ENCODE measurements at places on chromosomes 2 and 18.

DNA sequence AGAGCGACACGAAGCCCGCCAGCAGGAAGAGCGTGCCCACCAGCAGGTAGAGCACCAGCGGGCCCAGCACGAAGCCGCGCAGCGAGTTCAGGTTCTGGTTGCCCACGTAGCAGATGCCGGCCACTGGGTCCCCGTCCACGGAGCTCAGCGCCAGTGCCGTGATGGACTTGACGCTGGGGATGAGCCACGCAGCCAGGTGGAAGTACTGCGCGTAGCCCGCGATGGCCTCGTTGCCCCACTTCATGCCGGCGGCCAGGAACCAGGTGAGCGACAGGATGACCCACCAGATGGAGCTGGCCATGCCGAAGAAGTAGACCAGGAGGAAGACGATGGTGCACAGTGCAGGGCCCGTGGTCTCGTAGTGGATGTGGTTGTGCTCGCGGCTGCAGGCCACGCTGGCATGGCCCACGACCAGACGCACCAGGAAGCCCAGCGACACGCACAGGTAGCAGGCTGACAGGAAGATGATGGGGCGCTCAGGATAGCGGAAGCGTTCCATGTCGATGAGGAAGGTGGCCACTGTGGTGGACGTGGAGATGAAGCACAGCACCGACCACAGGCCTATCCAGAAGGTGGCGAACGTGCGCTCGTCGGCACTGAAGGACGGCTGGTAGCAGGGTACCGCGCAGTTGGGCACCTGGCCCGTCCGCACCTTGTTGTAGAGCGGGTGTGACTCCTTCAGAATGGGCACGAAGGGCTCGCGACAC is 2.1 kb downstream of the FZD5 start:
- no peak for DNase-seq

DNA sequence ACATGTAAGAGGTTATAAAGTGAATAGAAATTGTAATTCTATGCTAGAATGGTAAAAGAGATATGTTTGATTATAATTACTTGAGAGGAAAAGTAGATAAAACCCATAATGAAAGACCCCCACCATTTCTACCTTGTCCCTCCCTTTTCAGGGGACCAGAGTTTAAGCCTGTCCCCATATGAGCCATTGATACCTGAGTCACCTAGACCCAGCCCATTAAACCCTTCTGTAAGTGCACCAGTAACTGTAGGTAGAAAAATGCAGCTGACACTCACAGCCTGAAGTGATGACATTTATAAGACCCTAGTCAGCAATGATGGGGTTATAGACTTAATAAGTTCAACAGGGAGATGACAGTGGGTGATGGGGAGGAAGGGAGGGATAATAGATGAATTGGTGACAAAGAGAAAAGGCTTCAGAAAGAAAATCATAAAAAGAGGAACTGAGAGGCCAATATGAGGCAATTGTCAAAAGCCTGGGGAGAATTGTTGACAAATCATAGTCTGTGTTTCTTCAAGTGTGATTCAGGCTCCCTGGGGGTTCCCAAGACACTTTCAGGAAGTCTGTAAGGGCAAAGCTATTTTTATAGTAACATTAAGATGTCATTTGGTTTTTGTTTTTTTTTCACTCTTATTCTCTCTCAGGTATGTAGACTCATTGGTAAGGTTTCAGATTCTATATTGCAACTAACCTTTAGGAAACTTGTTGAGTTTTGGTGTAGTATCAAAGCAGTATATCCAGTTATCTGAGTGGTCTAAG is 544.2 kb downstream of the SATB2 start:
- no peak for DNase-seq

DNA sequence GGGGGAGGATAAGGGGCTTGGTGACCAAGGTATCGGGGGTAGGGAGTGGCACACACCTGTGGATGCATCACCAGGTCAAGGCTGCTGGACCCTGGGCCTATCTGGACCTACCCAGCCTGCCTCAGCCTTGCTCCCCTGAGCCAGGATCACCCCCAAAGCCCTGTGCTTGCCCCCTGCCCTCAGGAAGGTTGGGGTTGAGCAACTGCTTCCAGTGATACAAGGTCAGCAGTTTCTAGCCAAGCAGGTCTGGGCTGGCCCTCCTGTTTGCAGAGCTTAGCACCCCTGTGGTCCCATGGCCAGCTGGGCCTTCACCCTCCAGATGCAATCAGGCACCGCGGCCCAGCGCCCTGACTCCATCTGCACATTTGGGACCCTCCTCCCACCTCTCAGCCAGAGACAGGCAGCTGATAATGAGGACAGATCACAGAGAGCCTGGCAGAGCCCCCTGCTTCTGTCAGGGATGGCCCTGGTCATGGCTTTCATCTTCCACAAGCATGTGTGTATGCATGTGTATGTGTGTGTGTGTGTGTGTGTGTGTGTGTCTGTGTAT is 154.6 kb downstream of the TFCP2L1 start:
- no peak for DNase-seq

GRCh38 chr2:16277117-16277516 is 336.8 kb downstream of the MYCN start:
- no peak for DNase-seq

DNA sequence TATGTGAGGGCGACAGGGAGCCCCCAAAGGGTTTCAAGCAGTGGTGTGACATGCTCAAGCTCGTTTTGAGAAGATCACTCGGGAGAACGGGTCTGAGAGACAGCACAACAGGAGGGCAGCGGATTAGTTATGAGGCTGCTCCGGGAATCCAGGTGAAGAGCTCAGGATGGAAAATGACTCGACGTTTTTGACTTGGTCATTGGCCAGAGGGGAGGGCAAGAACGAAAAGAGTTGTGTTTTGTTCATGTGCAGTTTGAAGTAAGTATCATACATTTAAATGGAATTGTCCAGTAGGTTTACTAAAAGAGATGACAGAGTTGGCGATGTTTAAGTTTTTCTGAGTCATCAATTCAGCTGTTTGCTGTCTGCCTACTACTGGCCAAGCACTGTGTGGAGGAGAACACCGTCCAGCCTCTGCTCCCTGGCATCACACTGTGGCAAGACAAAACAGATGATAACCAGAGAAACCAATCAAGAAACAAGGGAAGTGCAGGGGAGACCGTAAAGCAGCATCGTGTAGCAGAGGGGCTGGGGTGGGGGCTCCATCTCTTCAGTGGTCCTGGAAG is 25.3 kb upstream of the ANXA4 start:
- peak; percentile 70 for DNase-seq

- DNase-seq, result peak; percentile 92
These were observed 56.5 kb upstream of the CREB1 start for GRCh38 chr2:207473049-207473930.

- DNase-seq, result no peak
These were observed 86.8 kb downstream of the PRPF40A start for GRCh38 chr2:152630466-152630865.

DNA sequence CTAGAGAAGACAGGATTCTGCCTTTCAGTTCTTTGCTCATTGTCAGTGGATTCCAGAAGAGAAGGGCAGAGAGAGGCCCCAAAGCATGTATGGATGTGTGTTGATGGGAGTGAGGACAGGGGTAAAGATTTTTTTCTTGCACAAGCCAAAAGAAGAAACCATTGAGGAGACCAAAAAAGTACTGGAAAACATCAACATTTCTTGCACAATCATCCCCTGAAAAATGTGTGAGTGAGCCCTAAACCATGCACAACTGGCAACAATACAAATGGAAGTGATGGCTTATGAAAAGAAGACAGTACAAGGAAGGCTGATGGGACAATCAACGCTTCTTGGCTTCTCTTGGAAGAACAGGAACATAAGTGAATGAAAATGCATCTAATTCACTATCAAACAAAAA is 5.6 kb upstream of the SMAD7 start:
- peak; percentile 93 for DNase-seq

DNA sequence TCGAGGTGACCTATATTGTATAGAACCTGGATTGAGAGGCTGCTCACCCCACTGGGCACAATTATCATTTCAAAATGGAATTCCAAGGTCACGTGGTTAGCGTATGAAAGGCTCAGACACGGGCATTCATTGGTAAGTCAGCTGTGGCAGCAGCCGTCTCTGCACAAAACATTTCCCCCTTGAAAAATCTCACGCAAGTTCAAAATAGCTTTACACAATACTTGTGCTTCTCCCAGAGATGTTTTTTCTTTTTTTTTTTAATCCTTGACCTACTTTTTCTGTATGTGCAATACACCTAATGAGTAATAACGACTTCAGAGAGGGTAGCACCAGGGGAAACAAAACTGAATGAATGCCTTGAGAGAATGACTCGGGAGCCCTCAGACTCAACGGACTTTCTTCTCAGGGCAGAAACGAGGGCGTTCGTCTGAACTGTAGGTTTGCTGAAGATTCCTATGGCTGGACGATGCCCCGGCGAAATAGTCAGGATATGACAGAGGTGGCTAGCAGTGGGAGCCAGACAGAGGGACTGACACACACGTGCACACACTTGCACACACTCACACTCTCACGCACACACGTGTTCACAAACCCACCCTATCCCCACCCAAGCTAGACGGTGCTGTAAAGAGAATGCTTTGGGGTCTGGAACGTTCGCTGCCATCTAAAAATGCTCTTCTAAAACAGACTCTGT is 77.8 kb downstream of the PDCL3 start:
- DNase-seq, result no peak

GRCh38 chr2:3610881-3611505 is 16.1 kb downstream of the COLEC11 start:
- no peak for DNase-seq

GRCh38 chr2:177241711-177242120 is 22.8 kb downstream of the NFE2L2 start:
- no peak for DNase-seq

DNA sequence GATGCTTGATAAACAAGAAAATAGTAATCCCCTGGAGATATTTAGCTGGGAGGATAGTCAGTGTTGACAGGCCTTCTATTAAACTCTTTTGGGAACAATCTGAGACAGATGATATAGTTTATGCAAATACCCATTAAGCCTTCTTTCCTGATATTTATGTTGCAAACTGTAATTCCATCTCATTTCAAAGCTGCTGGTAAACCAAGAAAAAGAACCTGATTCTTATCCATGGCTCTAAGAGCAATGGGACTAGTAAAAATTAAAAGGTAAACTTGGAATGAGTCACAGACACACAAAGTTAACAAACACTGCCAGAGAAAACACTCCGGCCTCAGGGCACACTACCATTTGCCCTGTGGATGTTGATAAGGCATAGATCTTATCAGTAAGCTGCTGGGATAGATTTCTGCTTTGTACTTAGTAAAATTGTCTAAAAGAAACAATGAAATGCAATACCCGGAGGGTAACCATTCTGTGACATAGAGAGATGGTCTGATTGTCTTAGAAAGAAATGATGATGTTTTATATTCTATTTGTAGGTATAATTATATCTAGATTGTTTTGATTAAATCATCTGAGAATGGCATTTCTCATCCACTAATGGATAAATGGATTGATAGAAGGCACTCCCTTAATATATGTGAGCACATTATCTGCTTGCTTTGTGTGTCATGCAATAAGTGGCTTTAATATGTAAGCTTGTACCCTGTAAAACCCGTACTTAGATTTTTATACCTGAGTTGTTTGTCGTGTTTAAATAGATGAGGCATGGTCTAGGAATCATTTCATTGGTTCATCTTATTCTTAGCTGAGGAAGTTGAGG is 13.2 kb downstream of the GALR1 start:
- DNase-seq, result no peak

- peak; percentile 96 for DNase-seq
These were observed 38.2 kb upstream of the ACTR3 start for GRCh38 chr2:113851640-113852039.

DNA sequence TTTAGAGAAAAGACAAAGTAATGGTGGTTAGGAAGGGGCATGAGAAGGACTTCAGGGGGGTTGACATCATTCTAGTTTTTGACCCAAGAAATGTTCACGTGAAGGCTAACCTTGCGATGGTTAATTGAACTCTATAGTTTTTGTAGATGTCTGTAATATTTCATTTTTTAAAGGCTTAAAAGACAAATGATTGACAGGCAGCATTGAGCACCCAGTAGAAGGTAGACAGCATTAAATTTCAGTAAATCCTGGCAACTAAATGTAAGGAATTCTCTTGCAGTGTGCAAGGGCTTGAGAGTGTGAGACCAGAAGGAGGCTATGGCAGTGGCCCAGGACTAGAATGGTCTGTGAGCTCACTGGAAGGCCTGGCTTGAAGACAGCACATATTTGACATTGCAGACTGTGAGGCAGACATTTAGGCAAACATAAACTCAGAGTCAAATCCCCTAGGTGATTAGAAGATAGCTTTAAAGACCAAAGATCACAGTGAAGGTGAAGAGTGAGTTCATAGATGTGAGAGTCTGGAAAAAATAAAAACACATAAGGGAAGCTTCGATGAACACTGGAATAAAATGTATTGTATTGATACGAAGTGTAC is 100.1 kb upstream of the MAP4K4 start:
- peak; percentile 73 for DNase-seq

DNA sequence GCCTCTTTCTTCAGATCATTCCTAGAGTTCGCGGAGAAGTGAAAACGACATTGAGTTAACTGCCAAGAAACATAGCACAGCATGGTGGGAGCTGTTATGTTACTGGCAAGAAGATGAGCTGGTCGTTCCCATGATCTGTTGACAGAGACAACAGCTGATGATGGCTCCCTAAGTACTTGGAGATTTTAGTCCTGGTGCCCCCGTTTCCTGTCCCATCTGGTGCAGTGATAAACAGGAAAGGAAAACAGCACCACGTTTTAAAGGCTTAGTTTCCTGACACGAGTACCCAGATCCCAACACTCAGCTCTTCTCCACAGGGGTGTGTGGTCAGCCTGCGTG is 56.4 kb upstream of the KCNG2 start:
- DNase-seq, result no peak

DNA sequence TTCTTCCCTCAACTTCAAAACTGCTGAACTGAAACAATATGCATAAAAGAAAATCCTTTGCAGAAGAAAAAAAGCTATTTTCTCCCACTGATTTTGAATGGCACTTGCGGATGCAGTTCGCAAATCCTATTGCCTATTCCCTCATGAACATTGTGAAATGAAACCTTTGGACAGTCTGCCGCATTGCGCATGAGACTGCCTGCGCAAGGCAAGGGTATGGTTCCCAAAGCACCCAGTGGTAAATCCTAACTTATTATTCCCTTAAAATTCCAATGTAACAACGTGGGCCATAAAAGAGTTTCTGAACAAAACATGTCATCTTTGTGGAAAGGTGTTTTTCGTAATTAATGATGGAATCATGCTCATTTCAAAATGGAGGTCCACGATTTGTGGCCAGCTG is 8.4 kb downstream of the HOXD8 start:
- DNase-seq, result no peak

- DNase-seq, result no peak
These were observed 16.2 kb downstream of the GALM start for GRCh38 chr2:38682008-38682575.

DNA sequence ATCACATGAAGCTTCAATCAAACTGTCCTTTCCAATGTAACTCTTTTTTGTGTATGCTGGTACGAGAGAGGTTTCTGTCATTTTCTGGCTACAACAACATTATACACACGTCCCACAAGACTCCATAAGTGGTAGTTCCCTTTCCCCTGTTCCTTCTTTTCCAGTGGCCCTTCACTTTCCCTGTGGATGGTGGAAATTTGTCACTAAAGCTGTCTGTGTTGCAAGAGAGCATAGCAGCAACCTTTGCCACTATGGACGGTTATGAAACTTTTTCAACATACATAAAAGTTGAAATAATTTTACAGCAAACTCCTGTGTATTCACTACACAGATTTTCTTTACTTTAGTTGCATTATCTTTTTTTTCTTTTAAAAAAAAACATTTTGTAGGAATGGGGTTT is 18.7 kb downstream of the DBI start:
- DNase-seq, result no peak

GRCh38 chr18:71329114-71329513 is 1040.3 kb downstream of the SOCS6 start:
- no peak for DNase-seq

- DNase-seq, result no peak
These were observed 40.0 kb downstream of the NPPC start for GRCh38 chr2:231886071-231886681.

GRCh38 chr2:20594048-20594750 is 56.7 kb downstream of the HS1BP3 start:
- no peak for DNase-seq

Data from fibroblast of the aortic adventitia (primary cell).